ENCODE measurements at places on chromosomes 7 and 10.
A peak's percentile ranks its signal among the peaks of the same experiment; 100 is the strongest.

- DNase-seq = no peak
Observed at GRCh38 chr7:23672033-23672432, 8.0 kb upstream of the FAM221A start.

GRCh38 chr10:7153750-7154149, 257.1 kb downstream of the SFMBT2 start:
- DNase-seq = no peak

DNA sequence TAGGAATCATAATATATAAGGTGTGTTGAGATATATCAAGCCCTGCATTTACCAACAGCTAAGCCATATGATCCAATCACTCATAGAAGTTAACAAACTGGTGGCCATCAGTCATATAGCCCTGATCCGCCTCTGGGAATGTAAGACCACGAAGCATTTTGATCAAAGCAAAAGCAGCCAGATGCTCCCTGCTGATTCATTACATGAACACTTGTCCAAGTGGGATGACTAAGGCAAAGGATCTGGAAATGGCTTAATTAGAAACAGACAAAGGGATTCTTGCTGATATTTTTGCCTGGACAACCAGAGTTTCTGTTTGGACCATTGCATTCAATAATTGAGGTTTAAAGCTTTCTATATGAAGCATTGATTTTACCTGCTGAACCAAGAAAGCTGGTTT, 535.5 kb downstream of the GPAM start:
- DNase-seq = no peak

DNA sequence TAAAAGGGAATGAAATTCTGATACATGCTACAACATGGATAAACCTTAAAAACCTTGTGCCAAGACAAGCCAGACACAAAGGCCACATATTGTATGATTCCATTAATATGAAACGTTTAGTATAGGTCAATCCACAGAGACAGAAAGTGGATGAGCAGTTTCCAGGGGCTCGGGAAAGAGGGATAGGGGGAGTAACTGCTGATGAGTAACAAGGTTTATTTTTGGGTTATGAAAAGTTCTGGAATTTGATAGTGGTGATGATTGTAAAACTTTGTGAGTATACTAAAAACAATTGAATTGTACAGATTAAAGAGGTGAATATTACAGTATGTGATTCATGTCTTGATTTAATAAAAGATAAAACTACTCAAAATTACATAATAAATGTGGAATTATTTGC, 19.1 kb upstream of the SLC13A1 start:
- no peak for DNase-seq

GRCh38 chr10:16992611-16993119, 136.9 kb downstream of the CUBN start:
- no peak for DNase-seq

GRCh38 chr7:134448356-134449229, 10.3 kb downstream of the AKR1B1 start:
- no peak for DNase-seq

DNA sequence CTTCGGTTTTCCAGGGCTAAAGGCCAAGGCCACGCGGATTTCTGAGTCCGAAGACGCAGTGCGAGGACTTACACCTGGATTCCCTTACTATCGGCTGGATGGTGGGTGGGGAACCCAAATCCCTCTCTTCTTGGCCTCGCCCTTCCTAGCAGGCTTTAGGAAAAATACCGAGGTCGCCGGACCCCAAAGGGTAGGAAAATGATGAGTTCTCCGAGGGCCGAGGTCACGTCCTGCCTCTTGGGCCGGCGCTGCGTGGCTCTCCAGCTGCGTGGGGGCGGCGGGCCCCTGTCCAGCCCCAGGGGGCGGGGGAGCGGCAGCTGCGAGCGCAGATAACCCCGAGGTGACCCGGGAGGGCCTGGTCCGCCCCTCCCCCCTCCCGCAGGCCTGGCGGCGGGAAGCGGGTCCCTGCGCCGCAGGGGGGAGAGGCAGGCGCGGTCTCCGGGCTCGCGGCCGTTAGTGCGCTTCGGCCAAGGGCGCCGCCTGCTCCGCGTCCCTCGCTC, 805 bp upstream of the HMX3 start:
- no peak for DNase-seq

DNA sequence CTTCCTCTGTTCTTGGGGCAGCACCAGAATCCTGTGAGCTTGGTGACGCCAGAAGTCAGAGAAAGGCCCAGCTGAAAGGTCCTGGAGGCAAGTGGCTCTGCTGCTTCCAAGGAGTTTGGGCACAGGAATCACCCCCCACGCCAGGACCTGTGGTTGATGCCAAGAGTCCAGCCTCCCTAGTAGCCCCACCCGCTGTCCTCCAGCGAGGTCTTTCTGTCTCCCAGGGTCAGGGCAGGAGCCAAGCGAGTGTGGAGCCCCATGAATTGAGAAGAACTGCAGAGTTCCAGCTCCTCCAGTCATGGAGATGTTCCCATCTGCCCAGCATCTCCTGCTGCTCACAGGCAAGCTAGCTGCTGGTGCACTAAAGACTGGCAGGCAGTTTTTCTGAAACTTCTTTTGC, 631.7 kb upstream of the MGMT start:
- DNase-seq = no peak

GRCh38 chr10:94217411-94217810, 145.3 kb downstream of the NOC3L start:
- no peak for DNase-seq

DNA sequence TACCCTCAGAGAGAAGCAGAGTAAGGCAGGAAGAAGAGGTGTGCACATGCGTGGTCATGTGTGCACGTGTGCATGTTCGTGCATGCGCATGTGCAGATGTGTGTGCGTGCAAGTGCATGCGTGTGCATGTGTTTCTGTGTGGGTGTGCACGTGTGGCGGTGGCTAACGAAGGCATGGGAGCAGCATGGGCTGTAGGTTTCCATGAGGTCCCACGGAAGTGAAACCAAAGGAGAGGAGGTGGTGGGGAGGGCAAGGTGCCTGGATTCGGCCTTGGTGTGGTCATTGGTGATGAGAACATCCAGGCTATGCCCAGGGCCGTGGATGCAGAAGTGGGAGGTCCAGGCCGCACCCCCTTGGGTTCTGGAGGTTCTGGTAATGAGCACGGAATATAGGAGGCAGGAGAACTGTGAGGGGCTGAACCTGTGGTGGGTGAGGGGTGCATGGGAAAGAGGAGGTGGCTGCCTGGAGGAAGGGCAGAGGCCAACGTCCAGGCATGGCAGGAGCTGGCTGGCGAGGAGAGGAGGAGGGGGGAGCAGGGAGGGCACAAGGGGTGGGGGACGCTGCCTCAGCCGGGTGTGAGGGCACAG, 2.4 kb upstream of the INPP5A start:
- no peak for DNase-seq

- DNase-seq = no peak
Observed at GRCh38 chr10:79431891-79432831, 13.3 kb downstream of the ZCCHC24 start.

DNA sequence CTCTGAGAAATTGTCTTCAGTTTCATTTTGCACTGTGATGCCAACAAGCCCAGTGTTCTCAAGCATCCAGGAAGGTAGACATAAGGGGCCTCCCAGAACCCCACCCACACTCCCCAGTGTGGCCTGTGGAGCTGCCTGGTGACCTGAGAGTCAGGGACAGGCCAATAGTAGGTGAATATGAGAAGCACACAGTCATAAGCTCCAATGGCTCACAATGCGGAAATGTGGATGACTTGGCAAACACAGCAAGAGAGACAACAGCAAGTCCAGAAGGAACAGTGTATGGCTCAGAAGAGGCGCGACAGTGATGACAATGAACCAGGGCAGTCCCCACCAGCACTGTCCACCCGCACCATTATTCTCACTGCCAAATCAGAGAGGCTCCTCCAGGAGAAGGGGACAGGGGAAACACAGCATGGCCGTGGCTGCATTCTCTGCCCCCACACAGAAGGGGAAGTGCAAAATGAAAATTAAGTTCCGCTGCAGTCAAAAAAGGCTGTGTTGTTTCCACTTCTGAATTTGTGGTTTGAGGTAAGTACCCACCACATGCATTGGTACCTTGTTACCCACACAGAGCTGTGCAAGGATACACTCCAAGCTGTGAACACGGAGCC, 419.8 kb downstream of the GRID1 start:
- peak; percentile 9 for DNase-seq

DNA sequence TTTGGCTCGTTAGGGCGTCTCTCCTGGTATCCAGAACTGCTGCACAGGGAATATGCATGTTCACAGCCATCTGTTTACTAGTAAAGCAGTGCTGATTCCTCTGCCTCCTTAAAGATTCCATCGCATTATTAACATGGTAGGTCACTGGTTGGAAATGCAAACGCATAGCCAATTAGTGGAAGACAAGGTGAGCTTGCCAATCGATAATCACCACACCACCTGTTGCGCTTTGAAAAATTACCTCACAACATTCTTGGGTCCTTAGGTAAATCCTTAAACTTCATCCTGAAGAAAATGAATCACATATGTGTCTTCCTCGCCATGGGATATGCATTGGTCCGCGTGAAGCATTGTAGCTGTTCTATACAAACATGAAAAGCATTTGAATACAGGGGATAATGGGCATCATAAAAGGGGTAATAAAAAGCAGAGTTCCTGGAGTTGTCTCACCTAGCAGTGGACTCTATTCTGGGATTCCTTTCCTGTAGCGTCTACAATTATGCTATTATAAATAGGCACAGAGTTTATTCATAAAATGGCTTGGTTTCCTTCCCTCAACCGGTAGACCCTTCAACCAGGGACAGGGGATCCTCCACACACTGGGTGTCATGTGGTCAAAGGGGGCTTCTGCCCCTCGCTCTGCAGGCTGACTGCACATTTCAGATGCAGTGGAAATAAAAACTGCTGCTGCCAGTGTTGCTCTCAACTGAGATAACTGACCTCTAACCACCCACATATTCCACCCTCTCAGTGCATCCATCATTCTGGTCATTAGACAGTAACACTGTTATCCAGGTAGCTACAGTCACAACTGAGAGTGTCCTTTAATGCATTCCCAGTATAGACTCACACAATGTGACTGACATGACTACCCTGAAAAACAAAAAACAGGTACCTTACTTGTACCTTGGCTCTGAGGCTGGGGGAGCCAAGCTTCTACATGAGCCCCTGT, 389.2 kb upstream of the NFE2L3 start:
- no peak for DNase-seq

GRCh38 chr10:58546722-58547445, 34.2 kb downstream of the BICC1 start:
- no peak for DNase-seq

- DNase-seq = no peak
Observed at GRCh38 chr10:23914641-23915040, 294.3 kb upstream of the KIAA1217 start.

DNA sequence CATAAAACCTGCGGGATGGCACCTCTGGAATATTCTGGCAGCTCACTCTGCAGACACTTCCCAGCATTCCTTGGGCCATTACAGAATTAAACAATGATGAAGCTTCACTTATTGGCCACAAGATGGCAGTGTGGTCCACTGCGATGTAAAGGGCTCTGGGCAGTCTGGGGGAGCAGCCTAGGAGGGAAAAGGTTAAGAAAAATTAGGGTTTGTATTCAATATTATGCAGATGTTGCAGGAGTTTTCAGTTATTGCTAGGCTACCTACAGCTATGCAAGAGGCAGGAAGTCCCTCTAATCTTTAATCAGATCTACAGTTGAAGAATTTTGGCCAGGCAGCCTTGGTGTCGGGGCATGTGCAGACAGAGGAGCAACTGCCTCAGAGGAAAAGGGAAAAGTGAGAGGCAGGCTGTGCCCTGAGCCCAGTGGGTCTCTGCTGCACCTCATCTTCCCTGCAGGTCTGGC, 233.2 kb upstream of the PRSS1 start:
- peak; percentile 65 for DNase-seq

DNA sequence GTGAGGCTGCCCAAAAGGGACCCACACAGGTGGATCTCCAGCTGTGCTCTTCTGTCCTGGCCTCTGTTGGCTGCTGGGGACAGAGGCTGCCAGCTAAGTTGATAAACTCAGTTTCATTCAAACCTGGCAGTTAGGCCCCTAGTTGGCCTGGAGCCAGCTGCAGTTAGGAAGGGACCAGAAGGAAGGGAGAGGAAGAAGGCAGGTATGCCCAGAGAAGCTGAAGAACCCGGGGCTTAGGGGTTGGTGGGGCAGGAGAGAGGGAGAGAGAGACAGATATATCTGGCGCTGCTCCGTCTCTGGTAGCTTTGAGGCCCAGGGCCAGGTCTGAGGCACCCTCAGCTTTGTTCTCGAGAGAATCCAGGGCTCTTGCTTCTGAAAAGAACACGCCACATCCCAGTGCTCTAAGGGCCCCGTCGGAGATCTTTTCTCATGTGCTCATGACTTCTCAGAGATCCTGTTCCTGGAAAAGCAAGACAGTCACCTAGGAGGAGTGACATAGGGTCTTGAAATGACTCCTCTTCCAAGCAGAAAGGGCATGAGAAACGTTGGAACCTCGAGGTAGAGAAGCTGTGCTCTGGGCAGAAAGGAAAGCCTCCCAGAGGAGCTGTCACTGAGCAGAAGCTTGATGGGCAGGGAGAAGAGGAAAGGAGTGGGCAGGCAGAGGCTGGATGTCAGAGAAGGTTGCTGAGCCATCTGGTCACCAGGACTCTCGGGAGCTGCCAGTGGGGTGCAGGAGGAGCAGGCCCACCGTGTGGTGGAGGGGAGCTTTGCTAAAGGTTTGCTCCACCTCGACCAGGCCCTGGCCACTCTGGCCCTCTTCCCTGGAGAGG, 153.6 kb downstream of the ARHGAP21 start:
- DNase-seq = no peak

DNA sequence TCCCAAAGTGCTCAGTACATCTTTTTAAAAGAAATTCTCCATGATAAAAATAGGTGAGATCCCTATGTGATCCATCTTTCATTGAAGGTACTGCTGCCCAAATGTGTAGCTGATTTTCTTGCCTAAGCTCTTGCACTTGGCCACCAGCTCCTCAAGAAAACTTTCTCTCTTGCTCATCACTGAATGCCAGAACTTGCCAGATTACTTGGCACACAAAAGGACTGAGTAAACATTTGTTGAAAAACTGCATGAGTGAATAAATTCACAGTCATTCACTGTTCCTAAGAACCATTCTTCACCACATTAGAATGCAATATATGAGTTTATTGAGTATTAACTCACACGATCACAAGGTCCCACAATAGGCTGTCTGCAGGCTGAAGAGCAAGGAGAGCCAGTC, 99.9 kb downstream of the TRIL start:
- no peak for DNase-seq

DNA sequence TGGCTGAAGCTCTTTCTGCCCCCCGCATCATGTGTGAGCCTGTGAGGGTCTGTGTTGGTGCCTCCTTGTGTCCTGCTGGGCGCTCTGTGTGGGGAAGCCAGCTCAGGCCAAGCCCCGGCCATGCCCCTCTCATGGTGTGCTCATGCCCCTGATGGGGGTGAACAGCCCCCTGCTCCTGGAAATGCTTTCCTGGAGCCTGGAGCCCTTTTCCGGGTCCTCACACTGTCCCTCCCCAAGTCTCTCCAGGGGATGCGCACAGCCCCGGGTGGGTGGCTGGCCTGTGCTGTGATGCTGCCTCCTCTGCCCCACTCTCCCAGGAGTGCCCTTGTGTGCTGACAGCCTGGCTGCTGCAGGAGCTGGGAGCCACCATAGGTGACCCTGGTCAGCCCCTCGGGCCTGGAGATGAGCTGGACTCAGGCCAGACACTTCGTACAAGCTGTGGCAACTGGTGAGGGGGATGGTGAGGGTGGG, 20.8 kb upstream of the ZNF862 start:
- no peak for DNase-seq

GRCh38 chr7:125355899-125356298, 426.3 kb upstream of the POT1 start:
- no peak for DNase-seq

GRCh38 chr10:123885406-123886170, 6.0 kb downstream of the CPXM2 start:
- no peak for DNase-seq
